ENCODE measurements at places on chromosomes 16 and 17.

GRCh38 chr17:29196769-29197515 is 16.7 kb upstream of the MYO18A start:
- no peak for DNase-seq

GRCh38 chr17:21252289-21252795 is 868 bp downstream of the NATD1 start:
- DNase-seq, result no peak

GRCh38 chr16:85640585-85640984 is 27.5 kb downstream of the GSE1 start:
- no peak for DNase-seq

GRCh38 chr17:53090770-53091169 is 732.0 kb upstream of the KIF2B start:
- DNase-seq, result no peak

GRCh38 chr16:22333457-22333994 is 36.3 kb downstream of the POLR3E start:
- DNase-seq, result no peak

DNA sequence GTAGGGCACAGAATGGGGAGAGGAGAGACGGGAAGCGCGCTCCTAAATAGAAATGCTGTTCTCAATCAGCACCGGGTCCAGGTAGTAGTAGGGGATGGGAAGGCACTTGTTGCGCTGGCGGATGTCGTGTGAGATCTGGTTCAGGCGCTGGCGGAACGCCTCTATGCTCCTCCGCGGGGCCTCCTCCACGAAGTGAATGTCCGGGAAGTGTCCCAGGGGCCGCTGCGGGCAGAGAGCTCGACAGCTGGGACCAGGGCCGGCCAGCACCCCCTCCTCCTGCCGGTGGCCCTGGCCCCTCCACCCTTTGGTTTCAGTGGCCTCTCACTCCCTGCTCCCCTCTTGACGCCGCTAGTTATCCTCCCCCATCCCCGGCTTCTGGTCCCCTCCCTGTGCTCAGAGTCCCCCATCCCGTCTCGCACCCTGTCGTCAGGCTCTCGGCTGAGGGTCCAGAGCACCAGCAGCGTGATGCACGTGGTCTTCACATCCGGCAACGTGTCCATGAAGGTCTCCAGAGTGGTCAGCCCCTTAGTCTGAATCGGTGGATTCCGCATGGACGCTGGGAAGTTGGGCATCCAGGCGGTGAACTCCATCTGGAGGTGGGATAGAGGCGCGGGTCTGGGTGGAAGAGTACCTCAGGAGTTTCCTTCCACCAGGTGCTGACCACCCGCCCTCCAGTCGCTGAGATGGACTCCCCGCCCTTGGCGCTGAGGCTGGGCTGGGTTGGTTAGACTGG is 14.6 kb downstream of the ALOX12B start:
- DNase-seq, result no peak

DNA sequence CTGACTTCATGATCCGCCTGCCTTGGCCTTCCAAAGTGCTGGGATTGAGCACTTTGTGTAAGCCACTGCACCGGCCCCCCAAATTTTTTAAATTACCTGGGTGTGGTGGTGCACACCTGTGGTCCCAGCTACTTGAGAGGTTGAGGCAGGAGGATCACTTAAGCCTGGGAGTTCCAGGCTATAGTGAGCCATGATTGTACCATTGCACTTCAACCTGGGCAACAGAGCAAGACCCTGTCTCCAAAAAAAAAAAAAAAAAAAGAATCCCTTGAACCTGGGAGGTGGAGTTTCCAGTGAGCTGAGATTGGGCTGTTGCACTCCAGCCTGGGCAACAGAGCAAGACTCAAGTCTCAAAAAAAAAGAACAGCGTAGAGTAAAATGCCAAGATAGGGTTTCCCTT is 15.2 kb downstream of the ZNF276 start:
- DNase-seq, result no peak

DNA sequence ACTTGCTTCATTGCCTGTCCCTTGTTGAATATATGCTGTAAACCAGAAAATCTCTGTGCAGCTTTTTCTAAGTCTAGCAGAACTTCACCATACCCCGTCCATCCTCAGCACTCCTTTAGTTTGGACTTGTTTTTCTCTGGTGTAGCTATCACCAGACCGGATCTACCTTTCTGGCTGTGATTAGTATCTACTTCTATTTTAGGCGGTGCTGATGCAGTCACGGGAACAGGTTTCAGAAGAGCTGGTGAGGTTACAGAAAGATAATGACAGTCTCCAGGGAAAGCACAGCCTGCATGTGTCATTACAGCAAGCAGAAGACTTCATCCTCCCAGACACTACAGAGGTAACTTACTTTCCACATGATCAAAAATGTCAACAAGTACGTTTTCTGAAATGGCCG is 46.4 kb downstream of the NUP88 start:
- DNase-seq, result no peak

GRCh38 chr16:85465328-85466303 is 147.5 kb upstream of the GSE1 start:
- no peak for DNase-seq

DNA sequence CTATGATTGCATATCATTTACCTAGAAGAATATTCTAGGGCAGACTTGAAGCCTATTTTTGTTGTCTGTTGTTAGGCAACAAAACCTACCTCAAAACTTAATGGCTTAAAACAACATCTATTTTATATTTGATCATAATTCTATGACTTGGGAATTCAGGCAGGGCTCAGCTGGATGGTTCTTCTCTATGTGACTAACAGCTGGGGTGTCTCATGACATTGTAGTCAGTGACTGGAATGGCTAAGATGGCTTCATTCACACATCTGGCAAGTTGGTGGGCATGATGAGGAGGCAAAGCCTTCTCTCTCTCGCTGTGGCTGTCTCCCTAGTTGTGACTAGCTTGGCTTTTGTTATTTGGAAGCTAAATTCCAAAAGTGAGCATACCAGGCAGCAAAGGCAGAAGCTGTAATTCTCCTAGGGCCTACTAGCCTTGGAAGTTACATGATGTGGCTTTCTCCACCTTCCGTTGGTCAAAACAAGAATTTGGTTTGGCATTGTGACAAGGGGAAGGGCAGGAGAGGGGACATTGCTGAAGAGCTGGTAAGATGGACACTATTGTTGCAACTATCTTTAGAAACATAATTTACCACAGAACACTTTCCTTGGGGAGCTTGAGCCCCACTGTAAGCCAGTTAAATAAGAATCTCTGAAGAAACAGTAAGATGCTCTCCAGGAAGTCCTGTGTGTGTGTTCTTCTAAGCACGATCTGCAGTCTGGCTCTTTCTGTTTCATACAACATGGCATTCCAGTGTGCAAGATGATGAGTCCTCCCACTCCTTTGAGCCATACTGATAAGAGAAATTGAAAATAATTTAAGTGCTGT is 39.4 kb downstream of the ZNRF1 start:
- no peak for DNase-seq

DNA sequence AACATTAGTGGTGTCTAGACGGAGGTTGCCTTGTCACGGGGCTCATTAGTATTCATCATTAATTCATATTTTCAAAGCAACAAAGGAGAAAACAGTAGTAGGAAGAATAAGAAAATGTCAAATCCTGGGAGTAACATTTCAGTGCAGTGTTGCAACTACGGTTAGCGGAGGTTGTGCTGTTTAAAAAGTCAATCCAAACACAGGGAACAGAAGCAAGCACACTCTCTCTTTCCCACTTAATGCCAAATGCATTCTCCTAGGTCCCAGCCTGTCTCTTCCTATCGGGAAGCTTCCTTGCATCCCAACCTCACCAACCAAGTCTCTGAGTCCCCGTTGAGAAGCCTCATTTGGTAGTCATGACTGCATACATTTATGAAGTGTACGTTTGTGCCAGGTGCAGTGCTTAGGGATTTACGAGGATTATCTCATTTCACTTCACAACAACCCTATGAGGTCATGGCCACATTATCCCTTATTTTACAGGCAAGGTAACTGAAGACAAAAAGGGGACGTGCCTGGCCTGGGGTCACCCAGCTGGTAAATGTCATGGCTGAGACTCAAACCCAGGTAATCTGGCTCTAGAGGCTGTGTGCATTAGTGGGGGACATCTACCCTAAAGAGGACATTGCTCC is 283.6 kb upstream of the SALL1 start:
- DNase-seq, result no peak

All from ACHN (cell line).